HuH-7.5 (cell line): ENCODE measurements at places on chromosomes 4 and X.

GRCh38 chrX:71533851-71534561, 1.1 kb downstream of the OGT start:
- DNase-seq: no peak

DNA sequence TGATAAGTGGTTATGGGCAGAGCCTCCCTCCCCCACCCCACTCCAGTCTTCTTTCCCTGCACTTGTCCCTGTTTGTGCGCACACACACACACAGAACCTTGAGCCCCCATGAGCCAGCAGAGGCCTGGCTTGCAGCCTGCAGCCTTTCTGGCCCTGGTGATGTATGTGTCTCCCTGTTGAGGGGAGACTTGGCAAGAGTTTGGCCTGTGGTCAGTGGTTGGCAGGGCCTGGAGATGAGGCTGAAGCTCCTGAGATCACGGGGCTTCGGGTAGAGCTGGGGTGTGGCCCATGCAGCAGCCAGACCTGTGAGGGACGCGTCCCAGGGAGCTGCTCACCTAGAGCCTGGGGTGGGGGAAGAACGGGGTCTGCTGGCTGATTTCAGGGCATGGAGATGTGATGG, 2.3 kb downstream of the GPR173 start:
- DNase-seq: no peak

DNA sequence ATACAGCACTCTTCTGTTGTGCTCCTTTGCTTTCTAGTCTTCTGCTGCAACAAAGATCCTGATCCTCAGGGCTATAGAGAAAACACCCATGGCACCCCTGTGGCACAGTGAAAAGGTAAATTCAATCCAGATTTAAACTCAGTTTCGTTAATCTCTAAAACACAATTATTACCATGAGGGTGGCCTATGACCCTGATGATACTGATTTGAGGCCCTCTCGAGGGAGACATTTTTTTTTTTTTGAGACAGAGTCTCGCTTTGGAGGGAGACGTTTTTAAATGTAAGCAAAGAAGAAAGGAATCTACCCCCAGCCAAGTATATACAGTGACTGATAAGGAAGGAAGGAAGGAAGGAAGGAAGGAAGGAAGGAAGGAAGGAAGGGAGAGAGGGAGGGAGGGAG, 967.8 kb upstream of the DIAPH2 start:
- DNase-seq: no peak

GRCh38 chr4:16480011-16480410, 253.7 kb upstream of the TAPT1 start:
- DNase-seq: no peak

GRCh38 chrX:134139090-134139489, 97.9 kb upstream of the CCDC160 start:
- DNase-seq: no peak

DNA sequence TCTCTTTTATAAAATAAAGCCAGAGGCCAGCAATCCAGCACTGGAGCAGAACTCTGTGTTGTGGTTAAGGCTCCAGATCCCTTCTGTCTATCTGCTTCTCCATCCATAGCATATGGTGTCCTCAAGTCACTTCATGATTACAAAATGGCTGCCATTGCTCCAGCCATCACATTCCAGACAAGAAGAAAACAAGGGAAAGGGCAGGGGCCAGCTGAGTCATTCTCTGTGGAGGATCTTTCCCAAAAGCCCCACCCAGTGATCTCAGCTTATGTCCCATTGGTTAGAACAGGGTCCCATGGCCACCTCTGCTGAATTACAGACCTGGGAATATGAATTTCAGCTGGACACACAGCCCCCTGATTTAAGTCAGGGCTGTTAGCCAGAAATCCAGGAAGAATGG, 34.1 kb upstream of the MAN2B2 start:
- no peak for DNase-seq

DNA sequence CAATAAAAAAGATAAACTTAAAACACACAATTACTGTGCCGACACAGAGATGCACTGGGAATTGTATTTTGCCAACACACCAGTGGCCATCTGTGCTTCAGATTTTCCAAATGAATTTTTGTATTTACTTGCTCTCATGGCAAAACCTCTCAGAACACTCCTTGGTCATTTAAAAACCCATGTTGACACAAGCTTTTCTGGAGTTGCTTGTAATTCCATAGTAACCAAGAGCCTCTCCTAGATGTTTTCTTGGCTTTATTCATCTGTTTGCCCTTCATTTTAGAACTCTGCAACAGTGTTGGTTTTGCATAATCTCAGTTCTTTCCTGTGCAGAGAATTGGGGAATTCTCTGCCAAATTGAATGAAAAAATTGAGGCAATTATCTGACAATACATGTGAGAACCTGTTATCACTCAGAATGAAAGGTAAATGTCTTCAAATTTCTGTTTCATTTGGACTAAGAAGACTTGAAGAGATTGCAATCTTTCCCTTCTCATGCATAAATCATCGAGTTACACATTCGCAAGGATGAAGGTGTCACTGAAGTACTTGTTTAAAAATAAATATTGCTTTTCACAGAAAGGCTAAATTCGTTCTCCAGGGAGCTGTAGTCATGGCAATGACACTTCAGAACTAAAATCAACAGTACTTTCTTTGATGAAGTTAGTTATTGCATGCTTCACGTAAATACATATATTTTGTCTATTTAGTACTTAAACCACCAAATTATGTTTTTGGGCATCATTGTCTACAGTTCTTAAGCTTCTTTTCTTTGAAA, 301.8 kb upstream of the CTSO start:
- DNase-seq: no peak

- DNase-seq: no peak
Measured at GRCh38 chrX:38558686-38559085, 2.7 kb upstream of the TSPAN7 start.

GRCh38 chr4:188434643-188435042, 295.4 kb downstream of the TRIML1 start:
- DNase-seq: no peak

DNA sequence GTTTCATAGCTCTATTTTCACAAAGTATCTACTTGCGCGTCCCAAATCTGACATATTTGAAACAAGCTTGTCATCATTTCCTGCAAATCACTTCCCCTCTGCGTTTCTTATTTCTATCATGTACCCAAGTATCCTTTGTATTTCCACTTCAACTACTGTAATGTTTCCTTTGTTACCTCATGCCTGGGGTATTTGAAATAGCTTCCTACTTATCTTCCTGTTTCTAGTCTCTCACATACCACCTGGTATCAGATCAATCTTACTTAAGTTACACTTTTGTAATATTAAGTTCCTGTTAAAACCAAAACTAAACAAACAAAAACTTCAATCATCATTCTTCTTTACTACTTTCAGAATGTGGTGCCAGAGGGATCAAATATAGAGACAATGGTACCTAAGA, 93.6 kb upstream of the SMAD1 start:
- DNase-seq: no peak

GRCh38 chrX:112946227-112946626, 105.6 kb upstream of the AMOT start:
- no peak for DNase-seq

GRCh38 chr4:113189546-113189945, 140.1 kb downstream of the ANK2 start:
- no peak for DNase-seq

DNA sequence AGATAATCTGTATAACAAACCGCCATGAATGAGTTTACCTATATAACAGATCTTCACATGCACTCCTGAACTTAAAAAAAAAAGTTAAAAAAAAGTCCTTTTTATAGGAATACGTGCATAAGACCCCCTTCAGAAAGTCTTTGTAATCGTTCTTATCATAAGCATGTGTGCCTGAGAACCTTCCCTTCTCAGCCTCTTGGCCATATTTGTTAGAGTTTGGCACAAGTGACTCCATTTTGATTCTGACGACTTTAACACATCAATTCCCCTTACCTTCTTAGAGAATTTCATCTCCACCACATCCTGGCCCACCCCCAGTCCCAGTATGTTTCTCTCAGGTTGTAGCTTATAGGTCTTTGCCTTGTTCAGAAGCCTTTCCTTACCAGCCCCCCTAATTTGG, 16.0 kb upstream of the ANXA5 start:
- DNase-seq: no peak

DNA sequence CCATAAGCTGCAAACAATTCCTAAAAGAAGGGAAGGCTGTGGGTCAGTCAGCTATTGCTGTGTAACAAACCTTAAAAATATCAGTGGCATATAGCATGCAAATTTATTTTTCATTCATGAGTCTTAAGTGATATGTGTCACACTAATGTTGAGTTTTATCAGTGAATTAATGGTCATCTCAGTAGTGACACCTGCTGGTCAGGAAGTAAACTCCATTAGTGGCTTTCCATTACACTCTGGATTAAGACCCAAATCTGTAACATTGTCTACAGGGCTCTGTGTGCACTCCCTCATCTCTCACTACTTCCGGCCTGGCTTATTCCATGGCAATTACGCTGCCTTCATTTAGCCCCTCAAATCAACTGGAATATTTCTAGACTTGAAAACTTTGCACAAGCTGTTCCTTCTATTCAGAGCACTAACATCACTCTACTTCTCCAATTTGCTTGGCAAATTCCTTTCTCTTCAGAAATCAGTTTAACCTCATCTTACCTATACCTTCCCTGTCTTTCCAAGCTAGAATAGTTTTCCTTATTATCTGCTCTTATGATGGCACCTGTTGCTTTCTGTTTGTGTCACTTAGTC, 217.3 kb upstream of the TAPT1 start:
- DNase-seq: peak; percentile 29

DNA sequence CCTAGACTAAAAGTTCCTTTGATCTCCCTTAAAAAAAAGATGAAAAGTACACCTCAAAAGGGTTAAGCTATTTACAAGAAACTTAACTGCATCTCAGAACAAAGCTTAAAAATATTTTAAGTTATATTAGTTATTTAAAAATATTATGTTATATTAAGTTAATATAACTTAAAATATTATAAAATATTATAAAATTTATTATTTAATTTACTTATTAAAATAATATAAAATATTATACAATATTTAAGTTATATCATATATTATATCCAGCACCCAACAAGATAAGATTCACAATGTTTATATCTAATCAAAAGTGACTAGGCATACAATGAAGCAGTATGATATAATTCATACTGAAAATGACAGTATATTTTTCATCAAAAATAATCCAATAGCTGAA, 296.9 kb downstream of the DCHS2 start:
- no peak for DNase-seq

- DNase-seq: no peak
Measured at GRCh38 chr4:23768541-23768940, 121.3 kb downstream of the PPARGC1A start.

DNA sequence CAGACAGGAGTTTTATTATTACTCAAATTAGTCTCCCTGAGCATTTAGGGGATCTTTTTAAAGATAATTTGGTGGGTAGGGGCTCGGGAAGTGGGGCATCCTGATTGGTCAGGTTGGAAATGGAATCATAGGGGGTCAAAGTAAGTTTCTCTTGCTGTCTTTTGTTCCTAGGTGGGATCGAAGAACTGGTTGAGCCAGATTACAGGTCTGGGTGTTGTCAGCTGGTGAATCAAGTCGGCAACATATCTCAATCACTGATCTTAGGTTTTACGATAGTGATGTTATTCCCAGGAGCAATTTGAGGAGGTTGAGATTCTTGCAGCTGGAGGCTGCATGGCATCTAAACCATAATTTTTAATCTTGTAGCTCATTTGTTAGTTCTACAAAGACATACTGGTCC, 629.5 kb upstream of the AMOT start:
- DNase-seq: no peak

GRCh38 chr4:182918791-182919302, 1.7 kb upstream of the DCTD start:
- DNase-seq: no peak

- DNase-seq: no peak
Measured at GRCh38 chrX:152872522-152872921, 25.3 kb upstream of the ZNF185 start.

- DNase-seq: no peak
Measured at GRCh38 chr4:83759611-83760010, 223.7 kb downstream of the GPAT3 start.

DNA sequence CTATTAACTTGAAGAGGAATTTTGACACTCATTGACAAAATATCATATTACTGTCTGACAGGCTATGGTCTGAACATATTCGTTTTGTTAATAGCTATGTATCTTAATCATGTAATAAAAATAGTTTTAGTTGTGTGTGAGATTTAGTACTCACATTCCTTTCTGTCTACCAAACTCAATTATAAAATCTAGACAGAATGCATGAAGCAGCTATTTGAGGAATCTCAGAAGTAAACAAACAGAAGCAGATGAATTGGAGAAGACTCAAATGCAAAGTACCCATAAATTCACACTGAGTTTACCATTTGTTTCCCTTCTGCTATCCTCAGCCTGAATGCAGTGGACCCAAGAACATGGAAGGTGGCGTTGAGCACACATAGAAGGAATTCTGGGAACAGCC, 841.6 kb upstream of the AADAT start:
- no peak for DNase-seq

GRCh38 chrX:107565931-107566603, 62.2 kb upstream of the PRPS1 start:
- no peak for DNase-seq

- DNase-seq: no peak
Measured at GRCh38 chrX:120536061-120536460, 24.7 kb downstream of the CUL4B start.

- no peak for DNase-seq
Measured at GRCh38 chr4:181637186-181638105, 605.8 kb upstream of the TENM3 start.

DNA sequence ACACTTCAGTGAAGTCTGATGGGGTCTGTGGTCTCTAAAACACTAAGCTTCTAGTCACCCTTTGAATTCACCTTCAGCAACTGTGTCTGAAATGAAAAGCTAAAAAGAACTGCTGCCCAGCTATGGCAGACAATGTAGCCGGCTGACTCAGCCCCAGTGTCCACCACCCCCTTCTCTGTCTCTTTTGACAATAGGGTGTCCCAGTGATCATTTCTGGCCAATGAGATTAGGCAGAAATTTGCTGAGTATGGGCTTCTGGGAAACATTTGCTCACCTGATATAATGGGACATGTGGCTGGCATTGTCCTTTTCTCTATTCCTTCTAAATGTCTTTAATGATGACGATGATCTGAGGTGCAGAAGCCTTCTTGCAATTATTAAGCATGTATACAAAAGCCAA, 20.6 kb downstream of the IGFBP7 start:
- no peak for DNase-seq

DNA sequence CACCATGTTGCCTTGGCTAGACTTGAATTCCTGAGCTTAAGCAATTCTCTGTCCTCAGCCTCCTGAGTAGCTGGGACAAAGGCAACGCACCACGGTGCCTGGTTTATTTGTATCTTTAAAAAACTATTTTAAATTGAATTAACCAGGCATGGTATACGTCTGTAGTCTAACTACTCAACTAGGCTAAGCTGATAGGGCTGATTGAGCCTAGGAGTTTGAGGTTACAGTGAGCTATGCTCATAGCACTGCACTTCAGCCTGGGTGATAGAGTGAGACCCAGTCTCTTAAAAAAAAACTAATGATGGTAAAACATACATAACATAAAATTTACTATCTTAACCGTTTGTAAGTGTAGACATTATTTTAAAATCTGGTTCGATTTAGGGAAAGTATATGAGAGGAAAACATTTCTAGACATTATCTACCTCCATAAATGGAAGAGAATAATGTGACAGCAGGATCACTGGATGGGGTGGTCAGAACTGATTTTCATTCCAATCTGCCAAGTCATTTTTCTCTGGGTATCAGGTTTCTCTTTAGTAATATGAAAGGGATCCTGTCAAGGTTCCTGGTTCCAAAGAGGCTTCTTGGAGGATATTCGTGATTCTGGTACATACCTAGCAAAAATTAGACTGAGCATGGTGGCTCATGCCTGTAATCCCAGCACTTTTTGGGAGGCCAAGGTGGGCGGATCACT, 8.7 kb upstream of the ITGB1BP2 start:
- DNase-seq: no peak

GRCh38 chr4:121584836-121585235, 111.9 kb downstream of the ANXA5 start:
- DNase-seq: no peak
